Right cardiac atrium (tissue), 5 donors: ENCODE measurements at places on chromosomes 1 and 21. TPM values are rescaled to one million over a fixed set of nuclear protein-coding genes. Genes with fewer than 3 reads are reported as not detected.

GRCh38 chr1:85198864-85199263 is 2.0 kb downstream of the SYDE2 start:
- no peak for DNase-seq

The ACP6 gene
- 16.3 TPM for total RNA-seq

GRCh38 chr1:225418598-225418997 is 9.2 kb downstream of the LBR start:
- no peak for DNase-seq

- no peak for DNase-seq
Observed at GRCh38 chr1:61237659-61238358, 155.4 kb downstream of the NFIA start.

The SLC44A5 gene
- 4.1 TPM for total RNA-seq

DNA sequence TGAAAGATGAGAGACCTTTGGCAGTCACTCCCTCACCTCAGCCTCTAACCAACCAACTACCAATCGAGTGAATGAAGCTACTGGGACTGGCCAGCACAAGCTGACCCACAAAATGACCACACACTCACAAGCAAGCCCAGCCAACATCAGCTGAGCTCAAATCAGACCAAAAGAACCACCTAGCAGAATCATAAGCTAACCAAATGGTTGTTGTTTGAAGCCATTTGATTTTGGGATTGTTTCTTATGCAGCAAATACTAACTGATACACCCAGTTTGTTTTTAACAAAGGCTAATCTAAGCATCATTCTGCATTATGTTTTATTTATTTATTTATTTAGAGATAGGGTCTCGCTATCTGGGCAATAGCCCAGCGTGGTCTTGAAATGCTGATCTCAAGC is 310.4 kb downstream of the SETD4 start:
- no peak for DNase-seq

The PRDM2 gene
- 40.5 TPM for total RNA-seq

The RAB7B gene
- 5.8 TPM for total RNA-seq

GRCh38 chr21:41506611-41507520 is 1.1 kb downstream of the TMPRSS2 start:
- no peak for DNase-seq
